Foreskin keratinocyte (primary cell): ENCODE measurements at places on chromosomes 1 and 21. TPM values are rescaled to one million over a fixed set of nuclear protein-coding genes. Genes with fewer than 3 reads are reported as not detected.

Gene GPR52
- total RNA-seq: 0.18 and 0.37 TPM in 2 replicates

Gene RIPPLY3
- 0.78 and 0.88 TPM in 2 replicates for total RNA-seq

Gene LAMC1
- 93.6 and 109 TPM in 2 replicates for total RNA-seq

Gene PCNX2
- total RNA-seq: 18.2 and 23.6 TPM in 2 replicates

Gene NDC1
- 34.4 and 40.0 TPM in 2 replicates for total RNA-seq

Gene ZNF593OS
- not detected in 2 replicates for total RNA-seq

Gene KRTAP12-2
- not detected in 2 replicates for total RNA-seq

Gene FCRL6
- total RNA-seq: not detected in 2 replicates

Gene CEP104
- 24.3 and 25.0 TPM in 2 replicates for total RNA-seq

Gene ADAMTSL4
- 0.65 and 1.6 TPM in 2 replicates for total RNA-seq

Gene RBM8A
- total RNA-seq: 174 and 204 TPM in 2 replicates

Gene IGSF21
- not detected in 2 replicates for total RNA-seq

Gene PRR9
- total RNA-seq: 1.2 and 2.9 TPM in 2 replicates

Gene DYNLT5
- total RNA-seq: not detected in 2 replicates

Gene MIB2
- 51.8 and 57.3 TPM in 2 replicates for total RNA-seq

DNA sequence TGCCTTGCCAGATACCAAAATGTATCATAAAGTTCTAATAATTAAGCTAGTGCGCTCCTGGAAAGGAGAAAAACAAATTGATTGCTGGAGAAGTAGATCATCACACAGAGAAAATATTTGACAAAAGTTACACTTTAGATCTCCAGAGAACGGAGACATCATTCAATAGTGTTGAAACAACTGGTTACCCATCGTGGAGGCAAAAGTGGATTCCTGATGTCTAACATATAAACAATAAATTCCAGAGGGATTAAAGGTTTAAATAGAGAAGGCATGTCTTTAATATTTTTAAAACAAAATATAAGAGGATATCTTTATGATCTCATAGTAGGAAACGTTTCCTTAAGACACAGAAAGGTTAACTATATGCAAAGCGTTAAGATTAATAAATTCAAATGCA, 41.0 kb downstream of the NRIP1 start:
- no peak for DNase-seq

- DNase-seq: peak; percentile 36
Observed at GRCh38 chr1:101108111-101108500, 82.5 kb upstream of the DPH5 start.

GRCh38 chr21:44582055-44582454, 1.7 kb upstream of the KRTAP10-5 start:
- DNase-seq: no peak

DNA sequence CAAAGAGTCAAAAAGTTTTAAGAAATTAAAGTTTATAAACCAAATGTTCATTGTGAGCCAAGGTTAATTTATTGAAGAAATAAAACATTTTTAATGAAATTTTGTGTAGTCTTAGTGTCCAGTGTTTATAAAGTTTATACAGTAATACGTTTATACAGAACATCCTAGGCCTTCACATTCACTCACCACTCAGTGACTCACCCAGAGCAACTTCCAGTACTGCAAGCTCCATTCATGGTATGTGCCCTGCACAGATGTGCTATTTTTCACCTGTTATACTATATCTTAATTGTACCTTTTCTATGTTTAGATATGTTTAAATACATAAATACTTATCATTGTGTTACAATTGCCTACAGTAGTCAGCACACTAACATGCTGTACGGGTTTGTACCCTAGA, 33.6 kb downstream of the TYW3 start:
- no peak for DNase-seq

DNA sequence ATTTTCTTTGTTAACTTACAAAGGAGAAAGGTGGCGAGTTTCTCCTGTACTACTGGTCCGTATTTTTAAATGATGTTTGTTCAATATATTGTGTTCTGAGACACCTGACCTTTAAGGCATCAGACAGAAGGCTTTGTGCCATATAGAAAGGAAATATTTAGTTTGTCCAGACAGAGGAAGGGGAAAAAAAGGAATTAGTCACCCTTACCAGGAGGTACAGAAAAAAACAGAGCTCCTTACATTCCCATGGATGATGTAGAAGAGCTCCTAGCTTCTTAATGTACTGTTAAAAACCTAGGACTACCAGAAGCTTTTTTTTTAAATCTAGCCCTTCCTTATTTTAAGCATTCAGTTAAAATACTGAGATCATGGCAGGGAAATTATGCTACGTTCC, 12.4 kb upstream of the PODN start:
- DNase-seq: no peak

GRCh38 chr1:158022554-158023312, 29.3 kb downstream of the KIRREL1 start:
- DNase-seq: no peak

GRCh38 chr1:172952516-172952915, 98.2 kb downstream of the TNFSF18 start:
- DNase-seq: no peak

DNA sequence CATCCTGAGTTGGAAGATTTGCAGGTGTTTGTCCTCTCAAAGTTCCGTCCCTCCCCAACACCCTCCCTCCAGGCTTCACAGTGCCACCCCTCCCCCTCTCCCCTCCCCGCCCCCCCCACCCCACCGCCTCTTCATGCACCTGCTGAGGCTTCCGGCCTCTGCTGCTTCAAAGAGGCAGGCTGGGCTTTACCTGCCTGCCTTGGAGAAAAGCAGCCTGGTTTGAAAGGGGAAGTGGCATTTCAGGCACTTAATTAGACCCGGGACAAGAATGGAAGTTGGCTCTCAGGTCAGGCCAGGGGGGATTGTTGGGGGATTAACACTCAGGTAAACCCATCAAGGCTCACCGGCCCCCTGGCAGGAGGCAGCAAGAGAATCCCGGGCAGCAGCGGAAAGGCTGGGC, 21.1 kb downstream of the PAX7 start:
- DNase-seq: no peak

DNA sequence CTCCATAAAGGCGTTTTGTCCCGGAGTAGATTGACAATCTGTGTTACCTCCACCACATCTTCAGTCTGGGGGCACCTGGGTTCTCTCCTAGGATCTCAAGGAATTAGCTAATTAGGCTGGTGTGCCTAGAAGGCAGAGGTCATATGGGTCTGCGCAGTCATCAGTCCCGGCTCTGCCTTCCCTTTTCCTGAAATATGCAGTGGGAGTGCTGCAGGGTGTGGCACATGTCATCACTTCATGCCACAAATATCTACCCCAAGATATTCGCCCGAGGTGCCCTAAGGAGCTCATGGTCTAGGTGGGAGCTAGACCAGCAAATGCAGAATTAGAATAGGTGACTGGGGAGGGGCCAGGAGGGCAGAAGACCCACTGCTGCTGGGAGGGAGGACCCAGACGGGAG, 42.9 kb downstream of the ACTL8 start:
- DNase-seq: no peak

DNA sequence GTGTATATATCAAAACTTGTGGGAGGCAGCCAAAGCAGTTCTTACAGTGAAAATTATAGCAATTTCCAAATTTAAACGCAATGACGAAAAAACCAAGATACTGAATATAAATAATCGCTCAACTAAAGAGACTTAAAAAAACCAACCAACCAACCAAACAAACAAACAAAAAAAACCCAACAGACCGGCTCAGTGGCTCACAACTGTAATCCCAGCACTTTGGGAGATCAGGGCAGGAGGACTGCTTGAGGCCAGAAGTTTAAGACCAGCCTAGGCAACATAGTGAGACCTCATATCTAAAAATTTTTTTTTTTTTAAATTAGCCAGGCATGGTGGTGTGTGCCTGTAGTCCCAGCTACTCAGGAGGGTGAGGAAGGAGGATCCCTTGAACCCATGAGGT, 23.4 kb downstream of the RPL5 start:
- no peak for DNase-seq

DNA sequence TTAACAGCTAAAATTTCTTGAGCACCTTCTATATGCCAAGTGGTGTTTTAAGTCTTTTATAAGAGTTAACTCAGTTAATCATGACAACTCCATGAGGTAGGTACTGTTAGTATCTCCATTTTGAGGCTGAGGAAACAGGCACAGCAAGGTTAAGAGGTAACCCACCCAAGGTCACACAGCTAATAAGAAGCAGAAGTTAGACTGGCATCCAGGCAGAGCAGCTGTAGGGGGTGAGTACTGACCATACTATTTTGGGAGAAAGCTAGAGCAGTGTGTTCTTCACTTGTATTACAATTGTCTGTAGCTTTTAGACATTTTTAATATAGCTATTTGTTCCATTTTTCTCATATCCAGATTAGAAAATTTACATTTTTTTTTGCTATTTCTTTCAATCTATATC, 4.8 kb downstream of the ATP6V1G3 start:
- DNase-seq: no peak

GRCh38 chr1:66291531-66291864, 242.5 kb upstream of the SGIP1 start:
- no peak for DNase-seq

DNA sequence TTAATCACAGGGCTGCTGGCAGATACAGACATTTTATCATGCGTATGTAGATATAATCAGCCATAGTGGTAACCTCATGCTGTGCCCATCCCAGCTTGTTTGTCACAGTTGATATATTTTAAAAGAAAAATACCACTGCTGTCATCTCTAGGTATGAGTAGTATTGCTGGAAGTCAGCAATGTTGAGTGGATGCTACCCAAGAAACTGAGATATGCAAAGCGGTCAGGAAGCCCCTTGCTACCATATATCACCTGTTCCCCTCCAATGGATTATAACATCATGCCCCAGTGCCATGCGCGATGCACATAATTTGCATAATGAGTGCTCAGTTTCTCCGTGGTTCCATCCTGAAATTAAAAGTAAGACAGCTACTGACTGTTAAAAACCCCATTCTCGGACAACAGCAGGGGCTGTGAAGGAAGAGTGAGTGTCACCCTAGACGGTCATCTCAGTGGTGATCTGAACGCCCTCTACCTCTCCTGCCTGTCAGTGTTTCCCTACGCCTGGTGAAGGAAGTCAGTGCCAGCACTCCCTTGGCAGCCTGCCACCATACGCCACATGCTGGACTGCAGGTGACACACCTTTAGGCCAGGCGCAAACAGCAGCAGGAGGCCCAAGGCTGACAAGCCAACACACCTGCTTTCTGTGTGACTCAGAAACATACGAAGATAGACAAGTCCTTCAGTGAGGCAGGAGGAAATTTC, 2.7 kb downstream of the IL10RB start:
- DNase-seq: peak; percentile 88

DNA sequence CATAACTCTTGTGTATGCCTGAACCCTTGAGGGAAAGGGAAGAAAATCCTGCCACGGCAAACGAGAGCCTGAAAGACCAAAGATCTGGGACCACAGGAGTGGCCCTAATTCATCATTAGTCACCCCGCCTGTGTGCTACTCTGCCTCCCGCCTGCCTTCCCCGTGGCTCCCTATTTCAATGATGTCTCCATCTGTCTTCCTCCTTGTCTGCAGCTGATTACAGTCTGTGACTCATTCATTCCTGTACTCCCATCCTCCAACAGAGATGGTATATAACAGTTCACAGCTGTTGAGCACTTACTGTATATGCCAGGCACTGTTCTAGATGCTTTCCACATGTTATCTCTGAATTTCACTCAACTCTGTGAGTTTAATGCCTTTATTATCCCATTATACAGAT, 96.6 kb downstream of the SEC16B start:
- DNase-seq: peak; percentile 93

GRCh38 chr1:21304488-21304887, 14.2 kb upstream of the ECE1 start:
- DNase-seq: no peak

GRCh38 chr1:66140072-66140471, 347.4 kb downstream of the PDE4B start:
- DNase-seq: no peak

- no peak for DNase-seq
Observed at GRCh38 chr1:64687725-64688327, 57.0 kb upstream of the RAVER2 start.

- peak; percentile 36 for DNase-seq
Observed at GRCh38 chr1:164617377-164618201, 58.6 kb downstream of the PBX1 start.

GRCh38 chr1:39398278-39399021, 93.0 kb upstream of the BMP8A start:
- DNase-seq: peak; percentile 97

GRCh38 chr1:8077602-8078001, 51.5 kb upstream of the ERRFI1 start:
- DNase-seq: no peak

DNA sequence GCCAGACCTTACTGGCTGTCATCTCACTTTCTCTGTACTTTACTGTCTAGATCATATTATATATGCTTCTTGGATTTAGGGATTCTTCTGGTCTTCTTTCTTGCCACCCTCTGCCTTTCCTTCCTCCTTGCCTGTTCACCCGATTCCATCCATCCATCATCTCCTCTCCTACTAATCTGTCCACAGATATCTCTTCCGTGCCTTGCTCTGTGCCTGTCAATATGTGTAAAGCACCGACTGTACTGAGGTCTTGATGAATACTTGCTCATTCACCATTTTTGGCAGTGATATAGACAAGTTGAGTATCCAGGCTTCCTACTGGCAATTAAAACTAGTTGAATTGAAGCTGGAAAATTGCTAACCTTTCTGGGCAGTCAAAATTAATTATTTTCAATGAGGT, 8.1 kb downstream of the FMN2 start:
- DNase-seq: no peak

GRCh38 chr1:99496067-99496466, 149.8 kb upstream of the PALMD start:
- DNase-seq: peak; percentile 17

GRCh38 chr1:145747398-145748247, 28.3 kb downstream of the CD160 start:
- no peak for DNase-seq

DNA sequence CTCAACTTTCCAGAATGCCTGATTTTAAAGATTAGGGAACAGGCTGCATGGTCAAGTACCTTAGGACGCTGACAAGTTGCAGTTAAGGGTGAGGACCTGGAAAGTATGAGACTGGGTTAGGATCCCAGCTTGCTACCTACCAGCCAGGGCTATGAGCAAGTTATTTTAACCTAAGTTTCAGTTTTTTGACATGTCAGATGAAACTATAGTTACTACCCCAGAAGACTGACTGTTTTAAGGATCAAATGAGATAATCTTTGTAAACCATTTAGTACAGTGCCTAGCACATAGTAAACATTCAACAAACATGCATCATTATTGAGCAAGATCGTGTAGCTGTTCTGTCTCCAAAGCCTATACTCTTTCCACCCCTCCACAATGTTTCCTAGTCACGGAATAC, 14.4 kb downstream of the THEMIS2 start:
- no peak for DNase-seq

- DNase-seq: no peak
Observed at GRCh38 chr1:212118872-212119260, 83.3 kb downstream of the DTL start.

DNA sequence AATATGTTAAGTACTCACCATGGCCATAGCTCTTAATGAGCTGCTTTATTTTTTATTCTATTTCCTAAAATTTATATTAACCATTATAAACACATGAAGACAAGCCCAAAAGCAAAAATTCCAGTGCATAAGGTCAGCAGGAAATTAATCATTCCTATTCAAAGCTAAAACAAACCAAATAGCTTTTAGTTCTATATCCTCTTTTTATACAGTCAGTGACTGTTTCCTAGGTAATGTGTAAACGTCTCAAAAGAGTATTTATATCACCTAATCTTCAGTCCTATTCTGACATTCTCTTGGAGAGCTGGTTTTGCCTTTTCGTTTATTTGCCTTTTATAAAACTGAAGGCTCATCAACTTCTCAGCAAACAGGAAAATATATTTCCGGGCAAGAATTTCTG, 4.2 kb downstream of the GOLPH3L start:
- peak; percentile 47 for DNase-seq

GRCh38 chr1:41536361-41536802, 51.9 kb upstream of the EDN2 start:
- DNase-seq: no peak

- DNase-seq: peak; percentile 88
Observed at GRCh38 chr21:42614811-42615351, 38.5 kb upstream of the PDE9A start.
